ENCODE measurements at places on chromosomes 6 and 20.

DNA sequence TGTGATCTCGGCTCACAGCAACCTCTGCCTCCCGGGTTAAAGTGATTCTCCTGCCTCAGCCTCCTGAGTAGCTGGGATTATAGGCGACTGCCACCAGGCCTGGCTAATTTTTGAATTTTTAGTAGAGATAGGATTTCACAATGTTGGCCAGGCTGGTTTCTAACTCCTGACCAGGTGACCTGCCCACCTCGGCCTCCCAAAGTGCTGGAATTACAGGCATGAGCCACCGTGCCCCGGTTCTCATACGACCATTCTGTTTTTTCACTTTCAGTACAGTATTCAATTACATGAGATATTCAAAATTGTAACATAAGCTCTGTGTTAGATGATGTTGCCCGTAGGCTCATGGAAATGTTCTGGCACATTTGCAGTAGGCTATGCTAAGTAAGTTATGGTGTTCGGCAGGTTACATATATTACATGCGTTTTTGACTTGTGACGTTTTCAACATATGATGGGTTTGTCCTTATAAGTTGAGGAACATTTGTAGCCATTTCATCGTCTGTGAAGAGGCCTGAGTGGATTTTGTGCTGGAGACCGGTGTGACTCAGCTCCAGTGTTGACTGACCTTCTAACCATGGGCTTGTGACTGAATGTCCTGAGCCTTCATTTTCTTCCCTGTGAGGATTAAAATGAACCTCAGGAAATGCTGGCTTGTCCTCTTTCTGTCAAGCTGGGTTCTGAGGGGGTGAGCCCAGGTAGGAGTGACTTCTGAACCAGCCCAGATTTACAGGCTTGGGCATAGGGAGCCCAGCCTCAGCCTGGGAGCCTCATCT lies 12.2 kb downstream of the PPARD start:
- DNase-seq: no peak

GRCh38 chr20:6120491-6120988 lies 2.3 kb downstream of the FERMT1 start:
- no peak for DNase-seq

DNA sequence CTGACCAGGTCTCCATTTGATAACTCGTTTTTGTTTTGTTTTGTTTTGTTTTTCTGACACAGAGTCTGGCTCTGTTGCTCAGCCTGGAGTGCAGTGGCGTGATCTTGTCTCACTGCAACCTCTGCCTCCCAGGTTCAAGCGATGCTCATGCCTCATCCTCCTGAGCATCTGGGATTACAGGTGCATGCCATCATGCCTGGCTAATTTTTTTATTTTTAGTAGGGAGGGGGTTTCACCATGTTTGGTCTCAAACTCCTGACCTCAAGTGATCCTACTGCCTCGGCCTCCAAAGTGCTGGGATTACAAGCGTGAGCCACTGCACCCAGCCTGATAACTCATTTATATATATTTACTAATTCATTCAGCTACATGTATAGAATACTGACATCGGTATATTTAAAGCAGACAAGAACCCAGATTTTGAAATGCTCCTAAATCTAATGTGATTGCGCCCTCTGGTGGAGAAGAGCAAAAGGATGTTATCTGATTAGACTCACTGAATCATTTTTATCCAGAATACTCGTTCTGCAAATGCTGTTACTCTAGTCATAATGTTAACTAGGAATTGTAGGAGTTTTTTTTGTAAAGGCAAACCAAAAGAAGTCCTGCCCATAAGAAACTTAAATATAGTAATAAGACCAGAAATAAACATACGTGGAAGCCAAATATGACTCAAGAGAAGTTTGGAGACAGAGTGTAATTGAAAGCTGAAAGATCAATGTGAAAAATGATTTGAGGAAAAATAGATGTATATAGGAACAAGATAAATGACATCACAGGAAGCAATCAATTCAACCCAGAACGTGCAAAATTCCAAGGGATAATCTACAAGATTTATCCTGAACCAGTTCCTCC lies 5.3 kb upstream of the COL12A1 start:
- peak; percentile 27 for DNase-seq

DNA sequence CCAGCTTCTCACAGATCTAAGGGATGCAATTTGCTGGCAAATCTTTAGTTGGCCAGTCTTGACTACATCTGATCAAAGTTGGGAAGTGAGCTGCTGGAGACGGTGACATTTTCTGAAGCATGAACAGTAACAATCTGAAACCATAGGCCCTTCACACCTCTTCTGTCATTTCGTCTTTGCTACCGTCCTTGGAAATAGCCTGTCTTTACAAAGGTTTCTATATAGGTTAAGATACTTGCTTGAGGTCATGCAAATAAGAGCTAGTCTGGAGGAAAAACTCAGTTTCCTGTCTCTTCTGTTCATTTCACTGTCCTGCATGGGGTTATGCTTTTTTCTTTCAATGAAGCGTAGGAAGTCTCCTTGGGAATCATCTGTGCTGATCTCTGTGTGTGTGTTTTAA lies 55.6 kb downstream of the CARMIL1 start:
- DNase-seq: no peak

- DNase-seq: no peak
Measured at GRCh38 chr20:45950330-45950646, 15.8 kb downstream of the PCIF1 start.

- DNase-seq: no peak
Measured at GRCh38 chr6:24951811-24952299, 16.1 kb upstream of the RIPOR2 start.

DNA sequence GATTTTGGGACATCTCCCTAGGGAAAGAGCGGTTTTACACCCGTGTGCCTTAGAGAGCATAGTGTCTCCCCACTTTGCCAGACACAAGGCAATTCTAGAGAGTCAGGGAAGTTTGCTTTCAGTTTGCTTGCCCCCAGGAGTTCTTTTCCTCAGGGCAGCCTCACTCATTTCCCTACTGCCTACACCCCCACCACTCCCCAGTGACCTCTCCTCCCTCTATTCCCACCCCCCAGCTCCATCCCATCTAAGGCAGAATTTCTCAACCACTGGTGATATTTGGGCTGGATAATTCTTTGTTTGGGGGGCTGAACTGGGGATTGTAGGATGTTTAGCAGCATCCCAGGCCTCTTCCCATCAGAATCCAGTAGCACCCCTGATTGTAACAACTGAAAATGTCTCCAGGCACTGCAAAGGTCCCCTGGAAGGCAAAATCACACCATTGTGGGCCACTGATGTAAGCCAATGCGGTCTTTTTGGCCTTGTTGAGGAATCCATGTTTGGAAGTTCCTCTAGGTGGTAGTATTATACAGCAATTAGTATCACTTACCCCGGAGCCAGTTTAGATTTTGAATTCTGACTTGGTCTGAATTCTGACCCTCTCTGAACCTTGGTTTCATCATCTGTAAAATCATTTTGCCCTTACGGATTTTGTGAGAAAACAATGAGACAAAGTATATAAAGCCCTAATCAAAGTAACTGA lies 1.3 kb downstream of the EPPIN start:
- no peak for DNase-seq

DNA sequence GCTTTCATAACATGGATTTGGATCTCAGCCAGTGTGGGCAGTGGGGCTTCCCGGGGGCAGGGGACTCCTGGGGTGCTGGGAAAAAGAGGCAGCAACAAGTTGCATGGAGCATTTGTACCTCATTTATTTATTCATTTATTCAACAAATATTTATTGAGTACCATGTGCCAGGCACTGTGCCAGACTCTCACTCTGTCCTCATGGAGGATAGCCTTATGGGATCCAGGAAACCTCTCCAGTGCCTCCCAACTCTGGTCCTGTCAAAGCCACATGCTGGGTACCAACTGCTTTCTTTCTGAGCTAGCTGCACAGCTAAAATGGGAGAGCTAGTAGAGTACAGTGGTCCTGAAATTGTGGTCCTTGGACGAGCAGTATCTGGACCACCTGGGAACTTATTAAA lies 87.8 kb upstream of the EPB41L1 start:
- DNase-seq: no peak

- no peak for DNase-seq
Measured at GRCh38 chr6:112384511-112384910, 37.4 kb downstream of the RFPL4B start.

- DNase-seq: no peak
Measured at GRCh38 chr20:23586735-23587525, 18.6 kb upstream of the CST9L start.

DNA sequence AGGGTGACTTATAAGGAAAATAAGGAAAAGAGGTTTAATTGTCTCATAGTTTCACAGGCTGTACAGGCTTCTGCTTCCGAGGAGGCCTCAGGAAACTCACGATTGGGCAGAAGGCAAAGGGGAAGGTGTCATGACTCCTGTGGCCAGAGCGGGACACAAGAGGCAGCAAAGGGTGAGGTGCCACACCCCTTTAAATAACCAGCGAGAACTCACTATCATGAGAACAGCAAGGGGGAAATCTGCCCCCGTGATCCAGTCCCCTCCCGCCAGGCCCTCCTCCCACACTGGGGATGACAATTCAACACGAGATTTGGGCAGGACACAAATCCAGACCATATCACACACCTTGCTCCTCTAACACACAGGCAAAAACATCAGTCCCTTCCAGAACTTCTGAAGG lies 254.0 kb downstream of the DLL1 start:
- DNase-seq: no peak

- DNase-seq: no peak
Measured at GRCh38 chr20:58568483-58569240, 53.5 kb upstream of the APCDD1L start.

- peak; percentile 42 for DNase-seq
Measured at GRCh38 chr6:136784910-136785746, 7.1 kb downstream of the MAP3K5 start.

- no peak for DNase-seq
Measured at GRCh38 chr20:8306937-8307336, 174.9 kb downstream of the PLCB1 start.

GRCh38 chr6:28940294-28940857 lies 16.6 kb upstream of the TRIM27 start:
- peak; percentile 59 for DNase-seq

- DNase-seq: no peak
Measured at GRCh38 chr20:62052336-62052841, 13.3 kb downstream of the TAF4 start.

DNA sequence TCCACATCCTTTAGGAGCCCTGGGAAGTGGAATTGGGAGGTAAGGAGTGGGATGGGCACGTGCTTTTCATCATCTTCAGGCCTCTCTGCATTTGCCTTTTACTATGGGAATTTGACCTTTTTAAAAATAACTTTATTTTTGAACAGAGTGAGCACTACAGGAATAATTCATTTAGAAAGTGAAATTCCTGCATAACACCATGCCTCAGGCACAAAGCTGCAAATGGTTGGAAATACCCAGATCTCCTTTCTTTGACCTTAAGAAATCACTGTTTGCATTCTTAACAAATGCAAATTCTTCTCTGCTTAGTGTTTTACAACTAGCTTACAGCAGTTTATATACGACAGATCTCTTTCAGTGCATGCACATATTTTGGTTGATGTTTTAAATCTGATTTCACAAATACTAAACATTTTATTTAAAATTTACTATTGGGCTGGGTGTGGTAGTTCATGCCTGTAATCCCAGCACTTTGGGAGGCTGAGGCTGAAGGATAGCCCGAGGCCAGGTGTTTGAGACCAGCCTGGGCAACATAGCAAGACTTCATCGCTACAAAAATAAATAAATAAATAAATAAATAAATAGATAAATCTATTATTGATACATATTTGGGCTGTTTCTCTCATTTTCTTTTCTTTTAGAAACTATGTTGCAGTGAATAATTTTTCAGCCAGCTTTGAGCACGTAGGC lies 24.5 kb downstream of the CST8 start:
- no peak for DNase-seq

DNA sequence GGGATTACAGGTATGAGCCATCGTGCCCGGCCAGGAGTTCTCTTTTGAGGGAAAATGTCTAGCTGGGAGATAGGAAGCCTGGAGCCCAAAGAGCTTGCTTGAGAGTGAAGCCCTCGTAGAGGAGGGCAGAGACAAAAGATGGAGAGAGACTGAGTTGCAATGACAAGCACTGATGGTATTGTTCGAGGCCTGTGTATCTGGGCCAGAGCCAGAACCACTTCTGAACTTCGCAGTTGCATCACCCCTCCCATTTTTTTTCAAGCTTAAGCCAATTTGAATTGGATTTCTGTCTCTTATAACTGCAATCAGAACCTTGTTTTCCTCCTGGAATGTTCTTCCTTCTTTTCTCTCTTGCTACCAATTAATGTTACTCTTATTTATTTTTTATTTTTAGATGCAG lies 83.1 kb downstream of the KCNB1 start:
- DNase-seq: no peak

GRCh38 chr6:103119056-103119455 lies 1725.5 kb downstream of the GRIK2 start:
- DNase-seq: no peak

DNA sequence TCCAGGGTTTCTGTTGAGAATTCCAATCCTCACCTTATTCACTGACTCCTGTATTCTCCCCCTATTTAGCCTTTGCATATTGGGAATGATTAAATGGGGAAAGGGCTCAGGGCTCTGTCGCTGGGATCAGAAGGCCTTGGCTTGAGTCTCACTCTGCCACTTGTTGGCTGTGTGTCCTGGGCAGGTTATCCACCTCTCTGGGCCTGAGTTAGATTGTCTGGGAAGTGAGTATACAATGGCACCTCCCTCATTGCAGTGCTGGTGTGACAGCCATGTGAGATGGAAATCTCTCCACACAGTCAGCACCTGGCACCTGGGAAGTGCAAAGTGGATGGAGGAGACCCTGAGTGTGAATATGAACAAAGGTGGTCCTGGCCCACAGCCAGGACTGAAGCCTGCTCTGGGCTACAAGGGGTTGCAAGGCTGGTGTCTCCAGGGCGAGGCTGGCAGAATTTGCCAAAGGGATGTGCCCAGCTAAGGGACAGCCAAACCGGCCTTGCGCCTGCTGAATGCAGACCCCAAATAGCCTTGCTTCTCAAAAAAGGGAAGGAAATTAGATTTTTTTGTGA lies 200.0 kb upstream of the PMEPA1 start:
- DNase-seq: no peak

DNA sequence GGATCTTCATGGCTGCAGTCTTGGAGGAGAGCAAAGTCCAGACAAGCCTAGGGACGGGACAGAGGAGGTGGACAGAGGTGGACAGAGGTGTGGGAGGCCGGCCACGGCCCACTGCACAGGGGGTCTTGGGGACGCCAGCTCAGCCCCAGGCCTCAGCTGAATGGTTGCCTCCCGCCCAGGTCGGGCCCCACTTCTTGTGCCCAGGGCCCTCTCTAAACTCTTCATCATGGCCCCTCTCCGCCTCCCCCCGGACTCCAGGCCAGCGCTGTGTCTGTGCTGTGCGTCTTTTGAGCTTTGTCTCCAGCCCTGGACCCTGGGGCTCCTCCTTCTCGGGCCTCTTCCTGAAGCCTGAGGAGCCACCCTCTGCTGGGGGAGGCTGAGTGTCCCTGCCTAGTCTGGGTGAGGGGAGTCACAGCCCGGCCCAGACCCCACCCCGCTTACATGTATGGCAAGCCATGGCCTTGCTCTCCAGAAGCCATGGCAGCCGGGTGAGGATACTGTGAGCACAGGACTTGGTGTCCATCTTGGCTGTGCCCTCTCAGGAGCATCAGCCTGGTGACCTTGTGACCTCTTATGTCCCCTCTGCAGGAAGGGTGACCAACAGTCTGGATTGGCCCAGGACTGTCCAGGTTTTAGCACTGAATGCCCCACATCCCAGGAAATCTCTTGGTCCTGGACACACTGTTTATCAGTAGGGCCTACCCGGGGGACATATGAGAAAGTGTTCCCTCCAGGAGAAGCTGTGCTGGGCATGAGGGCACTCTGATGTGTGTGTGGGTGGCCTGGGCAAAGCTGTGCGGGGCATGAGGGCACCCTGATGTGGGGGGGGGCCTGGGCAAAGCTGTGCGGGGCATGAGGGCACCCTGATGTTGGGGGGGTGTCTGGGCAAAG lies 9.4 kb upstream of the NPBWR2 start:
- no peak for DNase-seq

GRCh38 chr6:83430611-83431544 lies at the start of gene ME1:
TSS of gene ME1 (minus strand) at chr6:83431051. CDS start at chr6:83430954, 97 bp downstream.
- peak; percentile 36 for DNase-seq

Data from stimulated activated CD4-positive, alpha-beta T cell treated with anti-CD3 and anti-CD28 coated beads, Interleukin-2, amount 100 ng/mL, for 24 hours (primary cell).